ENCODE measurements at places on chromosomes 2 and 18. TPM values are rescaled to one million over a fixed set of nuclear protein-coding genes. Genes with fewer than 3 reads are reported as not detected.

- H3K27ac ChIP-seq: no peak overlapping the region
- H3K36me3 ChIP-seq: no peaks in the 10 kb centered on the region
- DNase-seq: no peak
- H3K4me3 ChIP-seq: no peak overlapping the region
- H3K4me1 ChIP-seq: 0 out of 2 replicates have a peak, but pooled peaks cover 3% of the 10 kb centered on the region
Observed at GRCh38 chr2:148244593-148245292, 223.9 kb downstream of the MBD5 start.

DNA sequence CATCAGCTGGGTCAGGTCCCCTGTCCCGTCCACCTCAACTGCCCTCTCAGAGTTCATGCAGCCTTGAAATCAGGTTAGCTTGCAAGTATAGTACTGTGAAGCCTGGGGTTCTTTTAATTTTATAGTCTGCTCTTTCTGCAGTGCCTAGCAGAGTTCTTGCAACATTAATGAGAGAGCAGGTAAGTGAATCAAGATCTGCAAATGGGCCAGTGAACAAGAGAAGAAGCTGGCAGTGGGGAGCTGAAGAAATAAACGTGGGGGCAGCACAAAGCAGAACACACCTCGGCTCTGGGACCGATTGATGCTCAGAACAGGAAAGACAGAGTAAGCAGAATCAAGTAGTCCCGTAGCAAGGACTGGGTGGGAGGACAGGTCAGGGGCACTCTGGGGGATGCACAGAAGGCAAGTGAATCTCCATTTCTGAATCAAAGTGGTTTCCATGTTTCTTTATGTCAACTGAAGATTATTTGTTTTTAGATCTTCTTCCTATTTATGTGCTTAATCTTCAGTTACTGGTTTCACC lies 675.5 kb downstream of the RNF144A start:
- no peaks in the 10 kb centered on the region for H3K4me1 ChIP-seq
- H3K27ac ChIP-seq: no peak overlapping the region
- H3K36me3 ChIP-seq: no peaks in the 10 kb centered on the region
- no peak for DNase-seq
- H3K27me3 ChIP-seq: peaks cover 10% of the 10 kb centered on the region
- H3K4me3 ChIP-seq: no peak overlapping the region

- H3K27ac ChIP-seq: no peak overlapping the region
- no peak for DNase-seq
- H3K27me3 ChIP-seq: no peaks in the 10 kb centered on the region
- no peak overlapping the region for H3K4me3 ChIP-seq
- H3K4me1 ChIP-seq: no peaks in the 10 kb centered on the region
- H3K36me3 ChIP-seq: peaks cover 3% of the 10 kb centered on the region
Observed at GRCh38 chr2:11819235-11819729, 72.8 kb downstream of the LPIN1 start.

DNA sequence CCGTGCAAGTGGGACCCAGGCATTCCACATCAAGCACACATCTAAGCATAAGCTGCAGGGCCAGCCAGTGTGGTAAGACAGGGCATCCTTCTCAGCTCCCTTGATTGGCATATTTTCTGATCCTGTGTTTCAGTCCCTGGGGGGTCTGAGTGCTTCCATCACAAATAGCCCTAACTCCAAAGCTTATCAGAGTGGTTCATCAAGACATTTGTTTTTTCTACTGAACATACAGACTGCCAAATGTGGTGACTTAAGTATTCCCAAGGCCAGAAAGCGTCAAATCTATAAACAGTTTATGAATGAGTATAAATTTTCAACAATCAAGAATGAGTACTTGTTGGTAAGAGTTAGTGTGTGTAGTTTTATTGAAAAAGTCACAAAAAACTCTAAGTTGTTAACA lies 18.8 kb downstream of the SPRED2 start:
- no peak overlapping the region for H3K4me3 ChIP-seq
- peaks cover 54% of the 10 kb centered on the region for H3K4me1 ChIP-seq
- no peak overlapping the region for H3K27ac ChIP-seq
- H3K27me3 ChIP-seq: no peaks in the 10 kb centered on the region
- DNase-seq: no peak

GRCh38 chr18:54140641-54141040 lies 83.8 kb downstream of the MBD2 start:
- DNase-seq: no peak
- no peaks in the 10 kb centered on the region for H3K36me3 ChIP-seq
- no peaks in the 10 kb centered on the region for H3K4me1 ChIP-seq
- no peaks in the 10 kb centered on the region for H3K27me3 ChIP-seq
- H3K27ac ChIP-seq: no peak overlapping the region
- no peak overlapping the region for H3K4me3 ChIP-seq

DNA sequence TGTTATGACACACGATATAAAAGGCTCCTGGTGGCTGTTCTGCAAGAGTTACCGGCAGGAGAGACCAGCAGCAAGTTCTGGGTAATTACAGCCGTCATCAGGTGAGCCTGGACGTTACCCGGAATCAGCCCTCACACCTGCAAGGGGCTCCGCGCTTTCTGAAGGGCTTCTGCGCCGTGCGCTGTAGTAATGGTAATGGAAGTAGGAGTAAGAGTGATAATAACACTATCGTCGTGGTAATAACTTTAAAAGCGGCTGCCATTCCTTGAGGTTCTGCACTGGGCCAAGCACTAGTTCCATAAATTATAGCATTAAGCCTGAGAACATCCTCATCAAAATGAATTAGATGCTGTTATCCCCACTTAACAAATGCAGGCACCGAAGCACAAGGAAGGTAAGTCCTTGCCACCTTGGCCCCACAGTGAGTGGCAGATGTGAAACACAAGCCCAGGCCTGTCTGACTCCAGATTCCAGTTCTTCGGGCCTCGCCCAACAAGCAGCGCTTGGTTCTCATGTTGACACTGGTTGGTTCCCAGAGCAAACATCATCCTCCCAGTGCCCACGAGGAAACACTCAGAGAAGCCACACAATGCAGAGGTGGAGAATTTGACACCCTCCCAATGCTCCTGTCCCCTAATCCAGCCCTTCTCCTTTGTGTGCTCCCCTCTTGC lies 205.2 kb downstream of the EIPR1 start:
- H3K4me3 ChIP-seq: no peak overlapping the region
- H3K36me3 ChIP-seq: no peaks in the 10 kb centered on the region
- H3K4me1 ChIP-seq: peaks cover 7% of the 10 kb centered on the region

GRCh38 chr2:37418956-37419355 lies 74.5 kb downstream of the QPCT start:
- H3K27ac ChIP-seq: no peak overlapping the region
- no peak overlapping the region for H3K4me3 ChIP-seq
- H3K4me1 ChIP-seq: no peaks in the 10 kb centered on the region
- no peaks in the 10 kb centered on the region for H3K27me3 ChIP-seq
- DNase-seq: no peak

DNA sequence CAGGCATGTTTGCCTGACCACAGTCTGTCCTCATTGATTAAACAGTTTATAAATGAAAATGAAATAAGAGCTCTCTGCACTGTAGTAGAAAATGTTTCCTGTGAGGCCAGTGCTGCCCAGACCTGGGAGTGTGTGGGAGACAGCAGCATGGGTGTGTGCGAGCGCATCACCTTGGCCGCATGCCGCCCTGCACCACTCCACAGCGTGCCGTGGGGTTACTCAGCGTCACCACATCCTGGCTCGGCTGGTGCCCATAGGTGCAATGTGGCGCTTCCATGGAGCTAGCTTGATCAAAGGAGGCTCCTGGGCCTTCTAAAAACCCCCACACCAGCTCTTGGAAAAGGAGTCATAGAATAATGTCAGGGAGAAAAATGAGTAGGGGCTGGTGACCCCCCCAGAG lies 76.0 kb upstream of the EPC2 start:
- H3K4me3 ChIP-seq: no peak overlapping the region
- H3K27ac ChIP-seq: no peak overlapping the region
- H3K36me3 ChIP-seq: no peaks in the 10 kb centered on the region
- H3K27me3 ChIP-seq: no peaks in the 10 kb centered on the region
- no peak for DNase-seq

DNA sequence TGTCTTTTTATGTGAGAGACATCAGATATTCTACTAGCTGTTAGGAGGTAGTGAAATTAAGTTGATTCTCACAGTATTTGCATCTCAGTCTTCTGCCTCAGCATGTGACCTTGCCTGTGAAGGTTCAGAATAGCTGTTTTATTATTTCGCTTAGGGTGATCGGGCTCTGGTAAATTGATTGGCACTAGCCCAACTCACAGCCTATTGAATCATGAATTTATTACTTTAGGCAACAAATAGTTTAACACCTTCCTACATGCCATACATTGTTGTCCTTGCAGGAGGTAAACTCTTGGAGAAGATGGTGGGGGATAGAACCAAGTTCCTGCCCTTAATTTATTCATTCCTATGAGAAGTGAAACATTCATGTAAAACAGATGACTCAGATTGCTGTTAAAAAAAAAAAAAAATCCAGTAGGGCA lies 101.9 kb downstream of the GPD2 start:
- no peak for DNase-seq
- H3K4me1 ChIP-seq: no peaks in the 10 kb centered on the region
- no peaks in the 10 kb centered on the region for H3K36me3 ChIP-seq
- H3K27ac ChIP-seq: no peak overlapping the region

DNA sequence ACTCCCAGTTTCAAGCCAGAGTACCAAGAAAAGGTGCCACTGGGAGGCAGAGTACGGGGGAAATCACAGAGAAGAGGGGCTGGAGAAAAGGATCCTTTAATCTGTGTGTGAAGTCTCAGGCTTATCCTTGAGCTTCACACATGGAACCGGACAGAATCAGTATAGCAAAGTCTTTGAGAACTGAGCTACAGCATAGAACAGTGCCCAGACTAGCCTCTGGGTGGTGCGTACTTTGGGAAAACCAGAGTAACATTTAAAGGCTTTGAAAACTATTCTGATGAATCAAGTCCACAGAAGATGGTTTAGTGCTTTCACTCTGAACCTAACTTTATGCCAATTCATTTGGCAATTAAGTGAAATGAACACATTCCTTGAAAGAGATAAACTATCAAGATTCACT lies 83.1 kb downstream of the BABAM2 start:
- no peak overlapping the region for H3K4me3 ChIP-seq
- H3K27ac ChIP-seq: no peak overlapping the region
- no peak for DNase-seq
- H3K36me3 ChIP-seq: no peaks in the 10 kb centered on the region
- no peaks in the 10 kb centered on the region for H3K27me3 ChIP-seq

GRCh38 chr2:61335187-61335586 lies 135.7 kb downstream of the USP34 start:
- no peaks in the 10 kb centered on the region for H3K4me1 ChIP-seq
- DNase-seq: no peak
- no peaks in the 10 kb centered on the region for H3K27me3 ChIP-seq
- H3K36me3 ChIP-seq: peaks cover 17% of the 10 kb centered on the region
- no peak overlapping the region for H3K4me3 ChIP-seq

The RTP5 gene
- total RNA-seq: not detected

All from HCT116 (cell line).